ENCODE measurements at places on chromosomes 13 and 19. TPM values are rescaled to one million over a fixed set of nuclear protein-coding genes. Genes with fewer than 3 reads are reported as not detected.

- no peaks in the 10 kb centered on the region for H3K4me1 ChIP-seq
- no peak overlapping the region for H3K4me3 ChIP-seq
- no peak overlapping the region for H3K27ac ChIP-seq
- no peak for DNase-seq
- H3K36me3 ChIP-seq: no peaks in the 10 kb centered on the region
These were observed 37.6 kb upstream of the STARD13 start for GRCh38 chr13:33322965-33323668.

DNA sequence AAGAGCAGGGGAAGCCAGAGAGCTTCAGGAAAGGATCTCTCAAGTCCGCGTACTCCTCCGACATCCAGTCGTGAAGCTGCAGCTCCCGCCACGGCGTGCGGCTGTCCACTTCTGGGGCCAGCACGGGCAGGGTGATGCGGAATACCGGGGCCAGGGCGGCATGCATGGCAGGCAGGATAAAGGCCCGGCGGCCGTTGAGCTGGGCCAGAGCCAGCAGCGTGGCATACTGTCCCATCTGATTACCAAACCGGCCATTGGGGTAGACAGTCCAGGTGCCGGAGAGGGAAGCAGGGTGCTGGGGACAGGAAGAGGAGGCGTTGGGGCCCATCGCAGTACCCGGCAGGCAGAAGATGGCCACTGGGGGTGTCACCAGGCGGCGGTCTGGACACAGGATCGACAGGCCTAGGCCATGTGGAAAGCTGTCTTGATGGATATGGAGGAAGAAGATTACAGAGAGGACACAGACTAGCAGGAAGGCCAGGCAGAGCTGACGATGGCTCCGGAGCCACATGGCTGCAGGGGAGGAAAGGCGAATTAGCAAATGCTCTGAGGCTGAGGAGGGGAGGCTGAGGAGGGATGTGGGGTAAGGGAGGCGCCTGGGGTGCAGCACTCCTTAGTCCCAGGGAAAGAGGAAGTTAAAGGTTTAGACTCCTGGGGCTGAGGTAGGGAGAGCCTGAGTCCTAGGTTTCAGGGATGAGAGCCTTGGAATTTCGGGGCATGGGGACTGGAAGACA lies 1.5 kb downstream of the FUT1 start:
- H3K36me3 ChIP-seq: no peaks in the 10 kb centered on the region
- H3K4me1 ChIP-seq: peaks cover 17% of the 10 kb centered on the region
- H3K4me3 ChIP-seq: peak overlapping the region; percentile 20
- no peak for DNase-seq
- H3K27me3 ChIP-seq: peaks cover 24% of the 10 kb centered on the region

- no peaks in the 10 kb centered on the region for H3K36me3 ChIP-seq
- no peak for DNase-seq
- peaks cover 27% of the 10 kb centered on the region for H3K4me1 ChIP-seq
- no peaks in the 10 kb centered on the region for H3K27me3 ChIP-seq
- H3K27ac ChIP-seq: peak overlapping the region; percentile 40
These were observed 6.7 kb upstream of the MKNK2 start for GRCh38 chr19:2057484-2058469.

DNA sequence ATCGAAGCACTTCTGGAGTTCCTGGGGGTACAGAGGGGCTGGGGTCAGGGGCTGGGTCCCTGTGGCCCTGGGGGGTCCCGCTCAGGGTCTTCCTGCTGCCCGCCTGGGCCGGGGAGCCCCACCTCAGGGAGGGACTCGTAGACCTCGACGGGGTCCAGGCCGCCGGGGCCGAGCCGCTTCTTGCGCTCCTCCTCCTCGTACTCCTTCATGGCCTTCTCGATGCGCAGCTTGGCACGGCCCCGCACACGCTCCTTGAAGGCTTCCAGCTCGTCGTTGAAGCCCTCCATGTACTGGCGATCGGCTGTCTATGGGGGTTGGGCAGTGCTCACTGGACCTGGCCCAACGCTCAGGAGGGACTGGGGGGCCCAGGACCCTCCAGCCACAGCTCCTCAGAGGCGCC lies 10.2 kb downstream of the CDC37 start:
- H3K27ac ChIP-seq: no peak overlapping the region
- peaks cover 17% of the 10 kb centered on the region for H3K4me1 ChIP-seq
- no peak for DNase-seq
- no peak overlapping the region for H3K4me3 ChIP-seq

DNA sequence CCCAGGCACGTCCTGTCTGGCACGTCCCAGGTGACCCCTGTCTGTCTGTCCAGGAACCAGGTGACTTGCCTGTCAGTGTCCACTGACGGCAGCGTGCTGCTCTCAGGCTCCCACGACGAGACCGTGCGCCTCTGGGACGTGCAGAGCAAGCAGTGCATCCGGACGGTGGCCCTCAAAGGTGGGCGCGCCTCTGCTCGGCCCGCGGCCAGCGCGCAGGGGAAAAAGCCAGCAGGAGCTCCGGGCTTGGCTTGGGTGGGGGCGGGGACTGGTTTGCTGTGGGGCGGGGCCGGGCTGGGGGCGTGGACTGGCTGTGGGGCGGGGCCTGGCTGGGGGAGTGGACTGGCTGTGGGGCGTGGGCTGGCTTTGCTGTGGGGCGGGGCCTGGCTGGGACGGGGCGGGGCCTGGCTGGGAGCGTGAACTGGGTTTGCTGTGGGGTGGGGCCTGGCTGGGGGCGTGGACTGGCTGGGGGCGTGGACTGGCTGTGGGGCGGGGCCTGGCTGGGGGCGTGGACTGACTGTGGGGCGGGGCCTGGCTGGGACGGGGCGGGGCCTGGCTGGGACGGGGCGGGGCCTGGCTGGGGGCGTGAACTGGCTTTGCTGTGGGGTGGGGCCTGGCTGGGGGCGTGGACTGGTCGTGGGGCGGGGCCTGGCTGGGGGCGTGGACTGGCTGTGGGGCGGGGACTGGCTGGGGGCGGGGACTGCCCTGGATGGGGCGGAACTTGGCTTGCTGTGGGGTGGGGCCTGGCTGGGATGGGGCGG lies 7.2 kb downstream of the WDR18 start:
- peaks cover 9% of the 10 kb centered on the region for H3K36me3 ChIP-seq
- DNase-seq: peak; percentile 26
- H3K4me1 ChIP-seq: no peaks in the 10 kb centered on the region
- H3K27me3 ChIP-seq: peaks cover 1% of the 10 kb centered on the region
- no peak overlapping the region for H3K27ac ChIP-seq

- peaks cover 2% of the 10 kb centered on the region for H3K36me3 ChIP-seq
- no peak overlapping the region for H3K27ac ChIP-seq
- peaks cover 9% of the 10 kb centered on the region for H3K4me1 ChIP-seq
- DNase-seq: no peak
- H3K27me3 ChIP-seq: peaks cover 1% of the 10 kb centered on the region
- no peak overlapping the region for H3K4me3 ChIP-seq
These were observed 72.8 kb downstream of the GNG7 start for GRCh38 chr19:2629491-2630351.

DNA sequence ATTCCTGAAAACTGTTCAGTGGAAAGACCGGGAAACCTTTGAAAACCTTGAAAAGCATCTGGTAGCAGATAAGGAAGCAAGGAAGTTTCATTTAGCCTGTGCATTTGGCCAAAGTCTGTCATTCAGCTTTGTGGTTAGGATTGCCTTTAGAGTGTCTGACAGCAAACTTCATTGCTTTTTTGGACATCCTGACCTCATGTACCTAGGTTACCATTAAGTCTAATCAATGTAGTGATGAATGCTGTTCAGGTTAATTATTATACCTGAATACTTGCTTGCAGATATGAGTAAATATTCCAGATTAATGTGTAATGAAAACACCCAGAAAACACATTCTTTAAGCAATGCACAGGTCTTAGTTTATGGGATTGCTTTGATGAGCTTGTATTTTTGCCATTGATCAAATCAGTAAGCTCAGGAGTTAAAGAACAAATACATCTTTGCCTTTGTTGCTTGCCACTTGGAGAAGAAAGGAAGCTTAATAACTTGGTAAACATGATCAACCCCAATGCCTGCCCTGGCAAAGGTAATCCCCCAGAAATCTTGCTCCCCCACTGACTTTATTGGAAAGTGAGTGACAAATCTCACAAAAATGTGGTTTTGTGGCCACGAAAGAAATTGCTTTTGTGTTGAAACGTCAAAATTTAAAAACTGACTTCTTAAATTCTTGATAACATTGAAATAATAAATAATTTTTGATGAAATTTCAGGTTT lies 87.4 kb downstream of the SLC15A1 start:
- H3K27me3 ChIP-seq: peaks cover 23% of the 10 kb centered on the region
- no peak overlapping the region for H3K27ac ChIP-seq
- no peaks in the 10 kb centered on the region for H3K36me3 ChIP-seq
- H3K4me1 ChIP-seq: peaks cover 15% of the 10 kb centered on the region

DNA sequence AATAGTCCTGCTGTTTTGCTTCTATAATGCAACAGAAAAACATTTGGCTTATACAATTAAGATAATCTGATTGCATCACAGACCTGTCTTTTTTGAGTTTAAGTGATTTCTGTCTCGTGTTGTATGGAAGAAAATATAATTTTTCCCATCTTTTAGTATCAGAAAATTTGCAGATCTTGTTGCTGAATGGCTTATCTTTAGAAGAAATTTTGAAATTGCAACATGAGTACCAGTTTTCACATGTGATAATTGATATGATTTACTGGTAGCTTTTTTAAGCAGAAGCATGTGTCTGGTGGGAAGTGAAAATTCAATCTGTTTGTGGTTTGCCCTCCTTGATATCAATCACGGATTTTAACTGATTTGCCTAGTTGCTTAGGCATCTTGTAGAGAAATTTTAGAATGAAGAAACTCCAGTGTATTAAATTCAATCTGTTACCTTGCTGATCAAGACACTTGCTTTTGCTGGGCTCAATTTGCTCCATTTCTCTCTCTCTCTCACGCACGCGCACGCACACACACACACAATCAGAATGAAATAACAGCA lies 89.8 kb upstream of the MYCBP2 start:
- DNase-seq: no peak
- no peak overlapping the region for H3K27ac ChIP-seq
- H3K27me3 ChIP-seq: peaks cover 8% of the 10 kb centered on the region
- no peaks in the 10 kb centered on the region for H3K36me3 ChIP-seq

DNA sequence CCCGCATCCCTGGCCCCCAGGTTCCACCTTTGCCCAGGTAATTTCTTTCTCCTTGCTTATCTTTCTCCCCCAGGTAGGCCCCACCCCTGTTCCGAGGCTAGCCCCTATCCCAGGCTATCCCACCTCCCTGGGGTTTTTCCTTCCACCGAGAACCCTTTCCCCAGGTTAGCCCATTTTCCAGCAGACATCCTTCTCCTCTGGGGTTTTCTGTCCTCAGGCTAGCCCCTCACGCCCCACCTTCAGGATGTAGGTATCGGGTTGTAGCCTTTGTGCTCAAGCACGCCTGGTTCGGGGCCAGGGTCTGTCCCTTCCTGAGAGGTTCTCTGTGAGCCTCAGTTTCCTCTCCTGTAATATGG lies 837 bp downstream of the FSD1 start:
- no peaks in the 10 kb centered on the region for H3K27me3 ChIP-seq
- peak overlapping the region; percentile 81 for H3K4me3 ChIP-seq
- no peak overlapping the region for H3K27ac ChIP-seq
- no peak for DNase-seq
- peaks cover 2% of the 10 kb centered on the region for H3K36me3 ChIP-seq

- H3K4me3 ChIP-seq: no peak overlapping the region
- peaks cover 7% of the 10 kb centered on the region for H3K36me3 ChIP-seq
- peak overlapping the region; percentile 64 for H3K27ac ChIP-seq
- peaks cover 85% of the 10 kb centered on the region for H3K27me3 ChIP-seq
- H3K4me1 ChIP-seq: peaks cover 4% of the 10 kb centered on the region
- no peak for DNase-seq
These were observed 9.1 kb downstream of the SOX21 start for GRCh38 chr13:94703271-94703670.

- H3K4me3 ChIP-seq: no peak overlapping the region
- DNase-seq: no peak
- H3K27ac ChIP-seq: no peak overlapping the region
- H3K4me1 ChIP-seq: no peaks in the 10 kb centered on the region
- H3K36me3 ChIP-seq: no peaks in the 10 kb centered on the region
These were observed 232.4 kb upstream of the SGCG start for GRCh38 chr13:22948421-22948820.

- no peak overlapping the region for H3K4me3 ChIP-seq
- peak overlapping the region; percentile 7 for H3K27ac ChIP-seq
- H3K27me3 ChIP-seq: no peaks in the 10 kb centered on the region
- peaks cover 6% of the 10 kb centered on the region for H3K36me3 ChIP-seq
- no peak for DNase-seq
These were observed 16.2 kb downstream of the FRY start for GRCh38 chr13:32047793-32048192.

DNA sequence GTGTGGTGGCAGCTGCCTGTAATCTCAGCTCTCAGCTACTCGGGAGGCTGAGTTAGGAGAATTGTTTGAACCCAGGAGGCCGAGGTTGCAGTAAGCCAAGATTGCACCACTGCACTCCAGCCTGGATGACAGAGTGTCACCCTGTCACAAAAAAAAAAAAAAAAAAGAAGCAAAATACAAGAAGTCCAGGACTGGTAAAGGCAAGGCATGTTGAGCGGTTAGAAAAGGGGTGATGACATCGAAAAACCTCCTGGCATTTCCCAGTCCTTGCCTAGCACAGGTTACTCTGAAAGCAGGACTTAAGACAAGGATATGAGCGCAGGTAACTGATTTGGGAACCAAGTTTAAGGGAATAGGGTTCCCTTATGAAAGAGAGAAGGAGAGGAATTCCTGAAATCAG lies 2.5 kb upstream of the LILRB4 start:
- no peak overlapping the region for H3K27ac ChIP-seq
- H3K4me1 ChIP-seq: no peaks in the 10 kb centered on the region
- peaks cover 2% of the 10 kb centered on the region for H3K27me3 ChIP-seq

- H3K27ac ChIP-seq: peak overlapping the region; percentile 89
- peak overlapping the region; percentile 66 for H3K4me3 ChIP-seq
- peaks cover 47% of the 10 kb centered on the region for H3K36me3 ChIP-seq
- DNase-seq: no peak
- peaks cover 73% of the 10 kb centered on the region for H3K4me1 ChIP-seq
These were observed 6.6 kb upstream of the CD79A start for GRCh38 chr19:41870401-41870873.

- no peak for DNase-seq
- peaks cover 6% of the 10 kb centered on the region for H3K27me3 ChIP-seq
- H3K36me3 ChIP-seq: no peaks in the 10 kb centered on the region
These were observed 285.1 kb downstream of the SPRY2 start for GRCh38 chr13:80055847-80056246.

- no peak overlapping the region for H3K27ac ChIP-seq
- H3K36me3 ChIP-seq: no peaks in the 10 kb centered on the region
- no peak for DNase-seq
- no peak overlapping the region for H3K4me3 ChIP-seq
These were observed 399.0 kb downstream of the PCDH9 start for GRCh38 chr13:66830940-66831716.

GRCh38 chr13:19601749-19602725 lies 31.4 kb upstream of the MPHOSPH8 start:
- no peak overlapping the region for H3K27ac ChIP-seq
- peaks cover 44% of the 10 kb centered on the region for H3K27me3 ChIP-seq
- H3K4me3 ChIP-seq: peak overlapping the region; percentile 33
- H3K4me1 ChIP-seq: no peaks in the 10 kb centered on the region

ZNF66 gene
- 8.4 TPM for total RNA-seq

MRPS31 gene
- total RNA-seq: 42.6 TPM

IGFL1 gene
- not detected for total RNA-seq

ALG5 gene
- 53.2 TPM for total RNA-seq

TMIGD2 gene
- total RNA-seq: 13.2 TPM

ZNF709 gene
- total RNA-seq: 0.26 TPM

RNF225 gene
- 1.6 TPM for total RNA-seq

PRDX2 gene
- total RNA-seq: 277 TPM

CCDC70 gene
- not detected for total RNA-seq

MEF2B gene
- total RNA-seq: 2.2 TPM

ZNF546 gene
- total RNA-seq: 6.1 TPM

HCST gene
- total RNA-seq: 62.2 TPM
